GM12864 (cell line): ENCODE measurements at places on chromosomes 2 and 18.

GRCh38 chr2:237868631-237869342 lies 9.4 kb downstream of the RAMP1 start:
- DNase-seq, result no peak

- no peak for DNase-seq
These were observed 79.6 kb downstream of the OSBPL6 start for GRCh38 chr2:178273787-178274360.

DNA sequence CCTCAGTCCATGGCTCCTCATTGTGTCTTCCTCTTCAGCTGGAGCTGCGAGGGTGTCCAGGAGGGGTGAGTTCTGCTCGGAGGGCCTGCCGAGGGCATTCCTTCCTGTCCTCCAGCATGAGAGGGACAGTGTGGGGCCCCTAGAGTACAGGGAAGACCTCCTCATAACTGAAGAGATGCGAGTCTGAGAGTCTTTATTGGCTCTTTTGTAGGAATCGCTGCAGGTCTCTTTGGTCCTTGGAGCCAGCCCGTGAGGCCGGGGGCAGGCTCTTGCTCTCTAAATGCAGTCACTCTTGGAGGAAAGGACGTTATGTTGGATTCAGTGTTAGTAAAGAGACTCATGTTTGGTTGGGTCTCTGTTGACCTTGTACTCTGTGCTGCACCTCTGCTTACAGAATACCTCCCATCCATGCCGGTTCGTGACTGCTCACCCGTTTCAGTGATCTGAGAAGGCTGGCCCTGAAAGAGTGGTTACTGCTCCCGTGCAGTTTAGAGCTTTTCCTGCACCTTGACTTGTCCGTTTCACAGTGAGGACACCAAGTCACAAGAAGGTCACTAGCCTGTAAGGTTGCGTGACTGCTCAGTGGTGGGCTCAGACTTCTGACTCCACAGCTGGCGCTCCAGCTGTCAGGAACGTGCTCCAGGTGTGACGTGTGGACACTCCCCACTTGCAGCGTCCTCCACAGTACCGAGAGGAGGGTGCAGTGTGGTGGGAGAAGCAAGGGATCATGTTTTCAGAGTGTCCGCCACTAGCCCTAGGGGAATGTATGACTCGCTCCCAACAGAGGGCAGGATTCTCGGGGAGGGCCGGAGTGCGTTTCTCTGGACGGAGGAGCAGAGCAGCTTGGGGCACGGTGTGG lies 7.8 kb downstream of the ATG4B start:
- DNase-seq, result no peak

GRCh38 chr2:58157754-58158153 lies 83.4 kb downstream of the FANCL start:
- DNase-seq, result no peak

DNA sequence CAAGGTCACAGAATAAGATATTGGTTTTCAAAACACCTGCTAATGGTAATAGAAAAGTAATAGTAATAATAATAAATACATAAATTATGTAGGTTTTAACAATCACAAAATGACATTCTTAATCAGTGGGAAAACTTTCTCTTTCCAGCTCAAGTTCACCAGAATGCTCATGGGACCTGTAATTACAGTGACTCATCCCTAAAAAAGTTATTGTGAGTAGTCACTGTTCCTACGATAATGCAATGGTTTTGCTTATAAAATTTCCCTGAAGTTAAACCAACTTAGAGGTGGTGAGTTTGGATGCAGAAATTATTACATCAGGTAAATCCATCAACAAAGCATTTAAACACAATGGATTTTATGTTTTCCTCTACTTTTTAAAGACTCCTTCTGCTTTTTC lies 502.3 kb downstream of the PID1 start:
- no peak for DNase-seq

GRCh38 chr2:227414846-227415245 lies 27.1 kb upstream of the SCYGR1 start:
- DNase-seq, result no peak

GRCh38 chr2:162840598-162841246 lies 2.2 kb upstream of the KCNH7 start:
- peak; percentile 12 for DNase-seq

- no peak for DNase-seq
These were observed 563.1 kb upstream of the FAM98A start for GRCh38 chr2:34162231-34162630.

DNA sequence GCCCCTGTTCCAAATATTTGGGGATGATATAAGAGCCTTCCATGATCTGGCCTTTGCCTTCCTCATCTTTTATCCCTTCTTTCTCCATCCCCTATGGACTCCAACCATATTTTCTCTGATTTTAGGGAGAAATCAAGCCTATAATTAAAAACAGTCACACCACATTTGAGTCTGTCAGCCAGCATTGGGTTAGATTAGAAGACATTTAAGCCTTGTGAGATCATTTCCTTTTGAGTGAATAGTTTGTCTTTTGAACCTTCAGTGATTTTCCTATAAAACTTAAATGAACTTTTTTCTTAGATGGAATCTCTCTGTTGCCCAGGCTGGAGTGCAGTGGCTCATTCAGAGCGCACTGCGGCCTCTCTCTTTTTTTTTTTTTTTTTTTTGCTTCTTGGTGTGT lies 7.6 kb upstream of the C18orf32 start:
- no peak for DNase-seq

DNA sequence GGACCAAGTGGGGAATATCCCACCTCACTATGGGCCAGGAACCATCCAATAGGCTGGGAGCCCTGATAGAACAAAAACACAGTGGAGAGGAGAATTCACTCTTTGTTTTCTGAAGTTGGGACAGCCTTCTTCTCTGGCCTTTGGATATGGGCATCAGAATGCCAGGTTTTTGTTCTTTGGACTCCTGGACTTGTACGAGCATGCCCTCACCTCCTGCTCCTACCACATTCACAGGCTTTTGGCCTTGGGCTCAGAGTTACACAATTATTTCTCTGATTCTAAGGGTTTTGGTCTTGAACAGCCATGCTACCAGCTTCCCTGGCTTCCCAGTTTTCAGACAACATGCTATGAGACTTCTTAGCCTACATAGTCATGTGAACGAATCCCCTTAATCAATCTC lies 732.9 kb upstream of the VRK2 start:
- no peak for DNase-seq

- DNase-seq, result no peak
These were observed 284.7 kb downstream of the CMPK2 start for GRCh38 chr2:6580982-6581381.

GRCh38 chr2:9949992-9950520 lies 1.4 kb upstream of the GRHL1 start:
- DNase-seq, result no peak

DNA sequence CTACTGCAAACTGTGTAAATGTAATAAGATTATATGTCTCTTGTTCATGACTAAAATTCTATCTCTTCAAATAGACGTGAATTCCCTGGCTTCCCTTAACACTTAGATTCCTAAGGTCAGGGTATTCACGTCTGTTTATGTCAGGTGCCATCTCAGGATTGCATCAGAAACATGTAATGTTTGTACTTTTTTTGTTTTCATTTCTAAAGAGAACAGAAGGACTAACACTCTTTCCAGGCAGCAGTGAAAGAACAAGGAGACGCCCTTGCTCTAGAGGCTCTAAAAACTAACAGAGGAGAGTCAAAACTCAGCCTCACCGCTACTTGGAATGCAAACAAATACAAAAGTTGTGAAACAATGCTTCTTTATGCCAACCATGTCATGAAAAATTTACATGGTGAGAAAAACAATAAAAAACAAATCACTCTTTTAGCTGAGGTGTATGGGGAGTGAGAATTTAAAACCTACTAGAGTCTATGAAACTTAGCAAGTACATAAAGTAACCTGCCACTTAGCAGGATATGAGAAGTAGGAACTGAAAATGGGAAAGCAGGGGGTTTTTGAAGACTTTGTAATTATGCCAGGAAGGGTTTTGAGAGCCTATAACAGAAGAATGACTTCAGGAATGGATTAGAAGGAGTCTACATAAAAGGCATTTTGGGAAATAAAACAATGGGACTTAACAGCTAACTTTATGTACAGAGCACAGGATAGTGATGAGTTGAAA lies 522.7 kb downstream of the THSD7B start:
- DNase-seq, result no peak

GRCh38 chr2:241074065-241074818 lies 27.8 kb downstream of the MTERF4 start:
- DNase-seq, result no peak

DNA sequence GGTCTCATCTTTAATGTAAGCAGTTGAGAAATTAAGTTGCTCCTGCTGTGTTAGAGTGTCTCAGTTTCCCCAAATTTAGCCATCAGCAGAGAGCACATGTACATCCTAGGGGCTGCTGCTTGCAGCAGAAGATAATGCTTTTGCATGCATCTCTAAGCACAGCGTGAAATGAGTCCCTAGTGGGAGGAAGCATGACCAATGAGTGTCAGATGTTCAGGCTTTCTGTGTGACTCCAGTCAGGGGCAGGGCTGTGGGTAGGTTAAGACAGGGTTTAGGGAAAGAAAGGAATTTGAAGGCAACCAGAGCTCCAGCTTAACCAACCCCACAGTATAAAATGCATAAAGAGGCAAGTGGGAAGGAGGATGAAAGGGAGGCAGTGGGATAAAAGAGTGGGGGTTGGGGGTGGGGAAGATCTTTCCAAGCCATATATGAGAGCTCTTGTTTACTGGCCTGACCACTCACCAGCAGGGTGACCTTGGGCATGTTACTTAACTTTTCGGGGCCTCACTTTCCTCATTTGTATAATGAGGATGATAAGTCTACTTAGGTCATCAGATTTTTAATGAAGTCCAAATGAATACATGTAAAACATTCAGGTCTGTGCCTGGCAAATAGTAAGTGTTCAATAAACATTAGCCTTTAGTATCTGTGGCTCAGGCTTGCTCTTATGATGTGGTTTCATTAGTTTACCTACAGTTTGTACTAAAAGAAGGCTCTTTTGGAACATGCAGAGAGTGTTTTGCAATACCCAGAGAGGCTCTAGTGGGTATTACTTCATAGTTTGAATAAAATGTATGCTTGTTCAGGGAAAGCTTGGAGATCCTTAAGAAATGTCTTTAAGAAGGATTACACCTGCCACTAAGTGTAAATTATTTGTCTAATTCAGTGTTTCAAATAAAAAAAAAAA lies 42.7 kb upstream of the PELI1 start:
- no peak for DNase-seq

DNA sequence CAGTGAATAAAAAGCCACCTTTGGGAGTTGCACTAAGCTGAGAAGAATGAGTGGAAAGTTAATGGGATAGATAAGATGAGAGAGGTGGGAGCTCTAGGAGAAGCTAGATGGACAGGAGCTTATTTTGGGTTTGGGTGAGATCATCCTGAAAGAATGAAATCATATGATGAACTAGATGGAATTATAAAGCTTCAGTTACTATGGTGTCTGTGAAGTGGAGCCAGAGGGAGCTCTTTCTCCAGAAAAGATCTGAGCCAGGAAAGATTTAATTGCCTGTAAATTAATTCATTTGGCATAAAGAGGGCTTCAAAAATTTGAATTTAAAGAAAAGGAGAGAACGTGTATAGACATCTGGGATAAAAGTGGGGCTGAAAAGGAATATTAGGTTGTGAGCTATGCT lies 10.3 kb downstream of the DNAH6 start:
- no peak for DNase-seq
